ENCODE measurements at places on chromosomes 2 and 18.

GRCh38 chr2:17252258-17252657 lies 266.0 kb downstream of the RAD51AP2 start:
- DNase-seq: no peak

DNA sequence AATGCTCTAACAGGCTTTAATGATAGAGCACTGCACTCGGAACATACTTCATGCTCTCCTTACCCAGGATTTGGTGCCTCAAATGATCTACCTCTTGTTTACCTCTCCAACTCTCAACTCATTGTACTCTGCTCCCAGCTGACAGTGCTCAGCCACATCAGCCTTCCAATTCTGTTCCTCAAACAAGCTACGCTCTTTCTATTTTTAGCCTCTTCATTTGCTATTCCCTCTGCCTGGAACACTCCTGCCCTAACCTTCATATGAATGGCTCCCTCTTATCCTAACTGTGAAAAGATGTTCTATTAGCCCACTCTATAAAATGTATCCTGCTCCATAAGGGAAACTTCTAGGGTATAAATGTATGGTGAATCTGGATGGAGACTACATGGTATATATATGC lies 42.5 kb downstream of the PIGN start:
- no peak for DNase-seq

DNA sequence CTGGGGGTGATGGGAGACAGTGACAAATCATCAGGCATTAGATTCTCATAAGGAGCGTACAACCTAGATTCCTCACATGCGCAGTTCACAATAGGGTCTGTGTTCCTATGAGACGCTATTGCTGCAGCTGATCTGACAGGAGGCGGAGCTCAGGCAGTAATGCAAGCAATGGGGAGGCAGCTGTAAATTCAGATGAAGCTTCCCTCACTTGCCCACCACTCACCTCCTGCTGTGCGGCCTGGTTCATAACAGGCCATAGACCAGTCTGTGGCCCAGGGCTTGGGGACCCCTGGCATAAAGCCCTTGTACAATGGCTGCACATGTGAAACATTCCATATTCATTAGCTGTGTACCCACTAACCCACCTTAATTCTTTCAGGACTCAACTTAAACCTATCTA lies 18.0 kb downstream of the NMUR1 start:
- DNase-seq: no peak

- no peak for DNase-seq
These were observed 7.7 kb downstream of the DTYMK start for GRCh38 chr2:241678784-241679540.

DNA sequence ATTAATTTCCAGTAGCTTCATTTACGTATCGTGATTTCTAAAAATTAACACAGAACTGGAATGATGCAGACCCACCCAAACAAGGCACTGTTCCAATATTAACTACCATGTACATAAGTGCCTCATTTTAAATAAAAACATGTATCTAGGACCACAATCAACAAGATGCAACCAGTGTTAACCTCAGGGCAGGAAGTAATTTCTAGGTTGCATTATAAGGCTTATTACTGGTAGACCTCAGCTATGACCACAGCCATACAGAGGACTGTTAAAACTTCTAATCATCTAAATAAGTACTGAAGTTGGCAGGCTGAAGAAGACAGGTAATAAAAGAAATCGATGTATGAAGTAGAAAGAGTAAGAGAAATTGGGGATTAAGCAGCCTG lies 262.9 kb downstream of the HDAC4 start:
- DNase-seq: no peak

GRCh38 chr2:153020201-153020600 lies 301.8 kb downstream of the ARL6IP6 start:
- no peak for DNase-seq

DNA sequence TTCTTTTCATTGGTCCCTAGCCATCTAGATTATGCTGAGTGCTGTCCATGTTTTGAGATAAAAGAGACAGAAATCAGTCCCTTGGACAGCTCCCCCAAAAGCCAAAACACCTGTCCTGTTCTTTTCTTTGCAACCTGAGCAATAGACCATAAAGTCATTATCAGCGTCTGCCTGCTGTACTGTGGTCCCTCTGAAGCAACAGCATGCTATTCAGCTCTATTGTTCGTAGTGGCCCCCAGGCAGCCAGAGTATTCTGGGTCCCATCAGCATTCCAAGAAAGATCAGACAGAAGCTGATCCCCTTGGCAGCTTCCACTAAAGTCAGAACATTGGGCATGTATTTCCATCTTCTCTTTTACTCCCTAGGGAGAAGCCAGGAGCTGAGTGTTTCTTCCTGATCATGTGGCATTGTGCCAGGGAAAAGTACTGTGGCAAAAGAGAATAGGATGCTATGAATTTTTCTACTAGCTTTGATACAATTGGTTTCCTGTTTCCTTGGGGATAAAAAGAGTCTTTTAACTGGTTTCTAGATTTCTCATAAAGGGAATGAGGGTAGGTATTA lies 33.6 kb upstream of the ZSWIM2 start:
- no peak for DNase-seq

DNA sequence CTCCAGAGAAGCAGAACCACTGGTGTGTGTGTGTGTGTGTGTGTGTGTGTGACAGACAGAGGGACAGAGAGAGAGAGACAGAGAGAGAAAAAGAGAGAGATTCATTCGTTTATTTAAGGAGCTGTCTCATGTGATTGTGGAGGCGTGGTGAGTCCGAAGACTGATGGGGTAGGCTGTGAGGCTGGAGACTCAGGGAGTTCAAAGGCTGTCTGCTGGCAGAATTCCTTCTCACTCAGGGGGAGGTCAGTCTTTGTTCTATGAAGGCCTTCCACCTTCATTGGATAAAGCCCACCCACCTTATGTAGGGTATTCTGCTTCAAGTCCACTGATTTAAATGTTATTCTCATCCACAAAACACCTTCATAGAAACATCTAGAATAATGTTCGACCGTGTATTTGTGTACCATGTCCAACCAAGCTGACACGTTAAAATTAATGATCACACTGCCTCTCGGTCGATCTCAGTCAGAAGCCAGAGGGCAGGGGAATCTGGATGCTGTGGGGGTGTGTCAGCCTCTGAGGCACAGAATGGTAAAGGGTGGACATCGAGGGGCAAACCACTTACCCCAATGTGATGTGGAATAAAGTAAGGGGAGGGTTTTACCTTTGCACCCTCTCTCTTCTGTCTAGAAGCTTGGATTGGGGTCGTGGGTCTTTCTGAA lies 275.6 kb downstream of the SLC4A3 start:
- no peak for DNase-seq

DNA sequence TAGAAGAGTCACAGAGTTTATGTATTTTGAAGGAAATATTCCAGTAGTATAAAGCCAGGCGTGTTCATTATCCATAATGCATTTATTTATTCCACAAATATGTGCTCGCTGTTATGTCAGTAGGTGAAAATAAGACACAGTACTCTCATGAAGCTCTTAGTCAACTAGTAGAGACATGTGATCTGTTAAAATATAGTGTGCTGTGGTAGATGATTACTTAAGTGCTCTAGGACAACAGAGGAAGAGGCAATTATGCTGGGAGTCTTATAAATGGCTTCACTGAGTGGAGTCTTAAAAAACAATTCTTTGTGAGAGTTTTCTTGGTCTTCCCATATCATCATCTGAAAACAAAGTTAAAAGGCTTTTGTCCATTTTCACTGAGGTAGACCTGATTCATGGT lies 457.3 kb downstream of the XIRP2 start:
- DNase-seq: no peak

DNA sequence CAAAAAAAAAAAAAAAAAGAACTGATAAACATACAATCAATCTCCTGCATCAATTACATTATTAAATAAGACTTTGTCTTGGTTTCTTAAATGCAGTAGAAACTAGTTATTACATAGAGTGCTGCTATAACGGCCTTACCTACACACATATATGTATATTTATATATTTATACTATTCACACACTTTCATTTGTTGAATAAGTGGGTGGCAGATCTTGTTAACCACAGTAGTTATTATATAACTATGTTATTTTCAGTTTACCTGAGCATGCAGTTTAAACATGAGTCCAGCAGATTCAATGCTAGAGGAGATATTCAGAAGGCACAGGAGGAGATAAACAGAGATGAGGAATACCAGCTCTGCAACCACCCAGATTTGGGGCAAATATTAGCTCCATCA lies 81.5 kb upstream of the CD226 start:
- no peak for DNase-seq

- DNase-seq: no peak
These were observed 64.9 kb upstream of the CAPN13 start for GRCh38 chr2:30871980-30872789.

GRCh38 chr2:157782057-157782845 lies 93.9 kb downstream of the ACVR1 start:
- no peak for DNase-seq

DNA sequence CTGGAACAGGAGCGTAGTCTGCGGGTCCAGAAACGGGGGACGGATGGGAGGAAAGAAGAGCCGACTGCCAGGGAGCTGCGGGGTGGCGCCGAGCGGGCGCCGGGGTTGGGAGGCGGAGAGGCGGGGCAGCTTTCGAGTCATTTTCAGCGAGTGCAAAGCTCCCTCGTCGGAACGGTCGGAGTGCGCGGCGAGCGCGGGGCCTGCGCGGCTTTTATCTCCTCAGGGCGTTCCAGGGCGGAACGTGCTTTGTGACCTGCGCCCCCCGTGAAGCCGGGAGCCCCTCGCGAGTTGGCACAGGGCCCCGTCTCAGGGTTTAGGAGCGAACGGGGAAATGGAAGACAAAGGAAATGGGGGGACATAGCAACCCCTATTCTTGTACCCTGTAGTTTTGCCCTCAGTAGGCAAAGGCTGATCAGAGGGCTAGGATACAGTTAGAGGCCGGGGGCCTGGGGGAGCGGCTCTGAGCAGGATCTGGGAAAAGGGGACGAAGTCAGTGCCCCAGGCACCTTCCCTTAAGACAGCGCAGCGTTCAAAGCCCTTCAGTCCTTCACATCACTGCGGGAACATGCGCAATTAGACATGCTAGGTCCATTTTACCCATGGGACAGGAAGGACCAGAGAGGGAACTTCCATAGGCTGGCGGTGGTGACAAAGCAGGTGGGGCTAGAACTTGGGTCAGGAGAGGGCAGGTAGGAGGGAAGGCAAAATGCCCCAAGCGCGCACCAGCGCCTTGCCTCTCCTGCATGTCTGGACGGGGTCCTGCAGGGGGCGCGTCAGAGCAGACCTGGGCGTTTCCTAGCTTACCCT lies 60.1 kb upstream of the IL1RL1 start:
- peak; percentile 50 for DNase-seq

- DNase-seq: peak; percentile 71
These were observed 519 bp downstream of the METTL4 start for GRCh38 chr18:2570772-2571199.

DNA sequence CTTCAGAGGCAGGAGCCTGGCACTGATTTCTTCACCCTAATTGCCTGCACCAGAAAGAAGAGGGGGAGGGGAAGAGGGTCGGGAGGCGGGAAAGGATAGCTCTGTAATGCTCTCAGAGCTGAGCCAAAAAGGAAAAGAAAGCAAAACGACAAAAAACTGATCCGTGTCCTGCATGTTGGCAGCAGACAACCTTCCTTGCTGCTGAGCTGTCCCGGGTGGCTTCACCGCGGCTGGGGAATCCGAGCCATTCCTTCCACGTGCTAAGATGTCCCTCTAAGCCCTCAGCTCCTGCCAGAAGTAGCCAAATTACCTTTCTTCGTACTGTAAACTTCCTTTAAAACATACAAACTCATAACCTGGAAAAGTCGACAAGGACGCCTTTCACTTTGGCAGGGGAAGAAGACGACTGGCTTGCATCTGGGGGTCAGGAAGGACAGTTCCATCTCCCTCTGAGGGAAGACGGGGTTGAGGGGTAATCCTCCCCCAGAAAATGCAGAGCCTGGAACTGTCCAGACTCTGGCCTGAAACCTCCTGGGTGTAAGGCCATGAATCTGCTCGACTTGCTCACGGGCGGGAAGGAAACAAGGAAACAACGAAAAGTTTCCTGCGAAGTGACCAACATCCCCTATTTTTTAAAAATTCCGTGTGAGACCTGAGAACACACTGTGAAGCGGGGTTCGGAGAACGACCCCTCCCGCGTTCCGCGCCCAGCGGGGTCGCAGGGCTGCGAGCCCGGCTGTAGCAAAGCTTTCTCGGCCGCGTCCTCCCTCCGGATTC lies 7.7 kb downstream of the OTX1 start:
- DNase-seq: no peak

DNA sequence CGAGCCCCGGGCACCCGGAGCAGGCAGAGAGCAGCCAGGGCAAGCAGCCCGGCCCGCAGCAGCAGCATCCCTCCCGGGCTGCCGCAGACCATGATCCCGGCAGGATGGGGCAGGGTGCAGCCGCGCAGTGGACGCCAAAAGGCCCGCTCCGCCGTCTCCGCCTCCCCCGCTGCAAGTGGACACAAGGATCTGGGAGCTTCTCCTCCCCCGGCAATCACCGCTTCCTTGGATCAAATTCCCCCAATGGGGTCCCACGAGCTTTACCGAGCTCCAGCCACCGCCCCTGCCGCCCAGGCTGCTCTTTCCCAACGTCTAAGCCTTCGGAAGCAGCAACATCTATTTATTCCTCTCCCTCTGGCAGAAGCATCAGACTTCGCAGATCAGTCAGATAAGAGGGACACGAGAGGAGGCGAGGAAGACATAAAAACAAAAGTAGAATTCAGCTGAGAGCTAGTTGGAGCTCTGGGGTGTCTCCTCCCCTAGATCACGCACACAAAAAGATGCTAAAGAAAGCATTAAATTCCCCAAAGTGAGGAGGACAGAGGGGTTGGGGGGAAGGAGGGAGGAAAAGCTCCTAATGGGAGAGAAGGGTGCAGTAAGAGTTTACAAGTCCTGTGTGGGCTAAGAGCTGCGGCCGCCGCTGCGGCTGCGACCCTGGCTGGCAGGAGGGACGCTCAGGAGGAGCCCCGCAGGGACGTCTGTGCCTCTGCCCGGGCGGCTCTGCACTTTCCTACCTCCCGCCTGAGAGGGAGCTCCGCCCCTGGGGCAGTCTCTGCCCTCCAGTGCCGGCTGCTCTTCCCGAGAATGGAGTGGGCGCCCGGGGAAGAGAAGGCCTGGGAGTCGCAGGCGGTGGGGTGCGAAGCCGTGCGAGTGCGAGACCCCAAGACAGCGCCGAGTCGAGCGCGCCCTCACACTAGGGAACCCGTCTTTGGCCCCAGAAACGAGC lies at the start of gene FRZB:
FRZB (minus strand) TSS at position 177 of the 946 bp plus-strand sequence; CDS start at position 92, 85 bp downstream.
- no peak for DNase-seq

GRCh38 chr2:22406625-22407024 lies 978.4 kb upstream of the KLHL29 start:
- no peak for DNase-seq

GRCh38 chr2:74668087-74668486 lies 14.0 kb downstream of the SEMA4F start:
- DNase-seq: no peak

DNA sequence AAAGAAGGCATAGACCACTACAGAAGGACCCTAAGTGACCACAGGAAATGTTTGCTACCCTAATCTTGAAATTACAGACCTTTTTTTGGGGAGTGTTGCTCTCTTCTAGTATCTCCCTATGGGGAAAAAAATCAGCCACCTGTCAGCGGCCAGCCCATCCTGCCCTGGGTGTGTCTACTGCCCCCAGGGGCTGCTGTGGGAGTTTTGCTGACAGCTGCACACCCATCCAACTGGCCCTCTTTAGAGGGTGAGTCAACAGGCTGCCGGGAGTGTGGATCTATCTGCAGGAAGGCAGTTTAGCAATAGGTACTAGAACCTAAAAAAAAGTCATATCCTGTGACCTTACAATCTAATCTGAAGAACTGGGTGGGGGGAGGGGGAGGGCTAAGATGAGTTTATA lies 796 bp upstream of the DYSF start:
- no peak for DNase-seq
